CD4-positive, CD25-positive, alpha-beta regulatory T cell (primary cell): ENCODE measurements at places on chromosomes 12 and 14. TPM values are rescaled to one million over a fixed set of nuclear protein-coding genes. Genes with fewer than 3 reads are reported as not detected.

The TSPAN19 gene
- not detected for total RNA-seq

- no peak for DNase-seq
Measured at GRCh38 chr12:39032448-39032847, 127.1 kb upstream of the CPNE8 start.

DNA sequence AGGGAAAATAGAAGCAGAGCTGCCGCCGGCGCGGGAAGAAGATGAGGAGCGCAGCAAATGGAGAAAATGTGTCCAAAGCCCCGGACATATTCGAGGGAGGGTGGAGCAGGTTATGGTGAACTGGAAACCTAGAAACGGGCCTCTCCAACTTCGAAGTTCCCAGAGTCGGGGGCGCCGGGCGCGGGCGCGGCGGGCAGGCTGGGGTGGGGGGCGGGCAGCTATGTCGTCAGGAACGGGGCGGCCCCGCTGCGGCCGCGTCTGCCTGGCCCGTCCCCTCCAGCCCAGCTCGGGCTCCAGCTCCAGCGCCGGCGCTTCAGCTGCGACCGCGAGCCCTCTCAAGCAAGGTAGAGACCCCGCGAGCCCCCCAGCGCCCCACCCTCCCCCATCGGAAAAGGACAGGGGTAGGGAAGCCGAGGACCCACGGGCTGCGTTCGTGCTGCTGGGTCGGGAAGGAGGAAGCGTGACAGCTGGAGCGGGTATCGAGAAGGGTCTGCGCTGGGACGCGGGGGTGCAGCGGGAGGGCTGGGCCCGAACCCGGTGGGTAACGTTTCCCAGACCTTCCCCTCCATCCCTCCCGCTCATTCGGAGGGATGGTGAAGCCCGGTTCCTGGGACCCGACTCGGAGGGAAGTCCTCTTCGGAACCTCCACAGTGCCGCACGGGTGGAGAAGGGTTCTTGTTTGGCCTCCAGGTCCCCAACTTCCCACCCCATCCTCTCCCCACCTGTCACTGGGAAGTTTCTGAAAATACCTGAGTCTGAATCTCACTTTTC lies 1.0 kb downstream of the DGKA start:
- DNase-seq = peak; percentile 55

GRCh38 chr12:105352940-105353635 lies 22.6 kb downstream of the C12orf75 start:
- DNase-seq = no peak

- DNase-seq = no peak
Measured at GRCh38 chr12:127500512-127501035, 766.4 kb upstream of the TMEM132C start.
